ENCODE measurements at places on chromosomes 11 and 22. TPM values are rescaled to one million over a fixed set of nuclear protein-coding genes. Genes with fewer than 3 reads are reported as not detected.
A peak's percentile ranks its signal among the peaks of the same experiment; 100 is the strongest.

ANKK1 gene
- not detected for total RNA-seq

APOBEC3B gene
- 4.9 TPM for total RNA-seq

- no peak for DNase-seq
Observed at GRCh38 chr11:3375552-3375951, 3.4 kb downstream of the ZNF195 start.

BAIAP2L2 gene
- total RNA-seq, result not detected

ALG9 gene
- total RNA-seq, result 20.2 TPM

DNA sequence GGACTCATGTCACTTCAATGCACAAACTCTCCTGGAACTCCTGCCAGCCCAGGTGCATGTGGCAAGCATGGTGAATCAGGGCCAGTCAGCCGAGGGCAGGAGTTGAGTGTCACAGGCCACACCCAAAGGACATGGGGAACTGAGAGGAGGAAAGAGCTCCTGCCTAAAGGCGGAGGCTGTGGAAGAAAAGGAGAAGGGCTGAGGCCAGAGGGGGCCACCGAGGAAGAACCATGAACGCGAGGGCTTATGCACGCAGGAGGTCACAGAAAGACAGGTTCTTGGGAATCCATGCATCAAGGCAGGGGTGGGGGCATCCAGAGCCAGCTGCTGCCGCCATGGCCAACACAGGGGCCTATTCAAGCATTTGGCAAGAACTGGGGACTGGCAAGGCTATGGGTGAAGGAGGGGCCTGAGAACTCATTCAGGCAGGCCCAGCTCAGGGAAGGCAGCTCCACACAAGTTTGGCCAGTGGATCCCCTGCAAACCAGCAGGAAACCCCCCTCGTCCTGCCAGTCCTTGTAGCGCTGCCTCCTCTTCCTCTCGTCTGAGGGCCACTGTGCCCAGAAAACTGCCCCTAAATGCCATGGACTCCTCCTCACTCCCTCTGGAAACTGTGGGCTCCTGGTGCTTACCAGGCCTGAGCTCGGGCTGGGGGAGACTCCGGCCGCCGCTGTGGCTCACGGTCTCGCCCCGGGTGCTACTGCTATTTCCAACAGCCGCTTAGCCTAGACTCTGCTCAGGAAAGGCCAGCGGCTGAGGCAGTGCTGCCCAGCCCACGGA is 15.4 kb downstream of the PPM1F start:
- no peak for DNase-seq

- peak; percentile 54 for DNase-seq
Observed at GRCh38 chr11:64767344-64768299, 7.8 kb upstream of the PYGM start.

DNA sequence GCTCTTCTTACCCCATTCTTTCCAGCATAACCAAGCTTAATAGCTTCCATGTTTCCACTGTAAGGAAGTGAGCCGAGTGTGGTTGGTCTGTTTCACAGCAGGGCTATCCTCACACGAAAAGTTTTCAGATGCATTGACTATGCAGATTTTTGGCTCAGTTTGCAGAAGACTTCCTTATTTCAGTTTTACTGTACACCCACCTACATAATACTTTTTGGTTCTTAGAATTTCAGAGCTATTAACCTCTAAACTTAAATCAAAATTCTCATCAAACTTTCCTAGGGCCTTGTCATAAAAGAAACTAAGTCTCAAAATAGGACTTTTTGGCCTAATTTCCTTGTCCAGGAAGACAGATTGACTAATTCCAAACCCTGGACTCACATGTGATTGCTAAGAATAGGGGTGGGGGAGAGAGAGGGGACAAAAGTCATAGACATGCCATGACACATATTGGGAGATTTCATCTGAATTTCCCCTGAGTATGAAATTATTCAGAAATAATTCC is 7.3 kb upstream of the EHF start:
- DNase-seq, result no peak

GRCh38 chr22:22031183-22031945 is 48.8 kb upstream of the TOP3B start:
- no peak for DNase-seq

OR52E8 gene
- not detected for total RNA-seq

DERL3 gene
- 0.79 TPM for total RNA-seq

H19 gene
- total RNA-seq, result 0.69 TPM

PGA4 gene
- total RNA-seq, result not detected

MPZL2 gene
- total RNA-seq, result not detected

LMNTD2 gene
- 2.4 TPM for total RNA-seq

PDGFD gene
- 14.4 TPM for total RNA-seq

- no peak for DNase-seq
Observed at GRCh38 chr11:69102732-69103615, 52.8 kb upstream of the SMIM38 start.

- DNase-seq, result peak; percentile 1
Observed at GRCh38 chr11:131579932-131580387, 209.5 kb downstream of the NTM start.

DNA sequence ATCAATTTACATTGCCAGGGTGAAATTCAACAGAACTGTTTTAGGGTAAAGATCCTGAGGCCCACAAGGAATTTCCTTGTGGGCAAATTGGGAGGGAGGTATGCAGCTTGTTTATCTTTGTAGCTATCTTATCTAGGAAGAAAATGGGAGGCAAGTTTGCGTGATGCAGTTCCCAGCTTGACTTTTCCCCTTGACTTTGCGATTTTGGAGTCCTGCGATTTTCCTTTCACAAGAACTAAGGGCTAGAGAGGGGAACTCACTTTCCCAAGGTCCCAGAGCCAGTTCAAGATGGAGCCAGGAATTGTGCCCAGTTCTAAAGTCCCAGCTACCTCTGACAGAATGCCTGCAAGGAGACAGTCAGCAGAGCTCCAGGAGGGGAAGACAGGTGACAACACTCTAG is 30.7 kb downstream of the RIBC2 start:
- no peak for DNase-seq

DNA sequence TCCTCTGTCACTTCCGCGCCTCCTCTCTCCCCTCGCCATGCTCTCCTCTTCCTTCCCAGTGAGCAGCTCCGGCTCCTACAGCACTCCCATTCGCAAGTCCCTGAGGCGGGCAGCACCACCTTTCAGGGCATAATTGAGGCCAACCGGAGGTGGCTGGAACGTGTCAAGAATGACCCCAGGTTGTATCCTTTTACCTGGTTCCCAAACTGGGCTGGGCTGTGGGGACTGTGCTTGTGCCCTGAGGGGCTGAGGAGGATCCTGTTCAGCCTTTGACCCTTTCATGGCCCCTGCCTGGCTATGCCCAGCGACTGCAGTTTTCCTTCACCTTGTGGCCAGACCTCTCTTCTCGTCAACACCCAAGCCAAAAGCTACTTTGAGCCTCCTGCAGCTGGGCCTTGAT is 84.1 kb downstream of the CEP164 start:
- DNase-seq, result no peak

FXYD2 gene
- total RNA-seq, result not detected

DNA sequence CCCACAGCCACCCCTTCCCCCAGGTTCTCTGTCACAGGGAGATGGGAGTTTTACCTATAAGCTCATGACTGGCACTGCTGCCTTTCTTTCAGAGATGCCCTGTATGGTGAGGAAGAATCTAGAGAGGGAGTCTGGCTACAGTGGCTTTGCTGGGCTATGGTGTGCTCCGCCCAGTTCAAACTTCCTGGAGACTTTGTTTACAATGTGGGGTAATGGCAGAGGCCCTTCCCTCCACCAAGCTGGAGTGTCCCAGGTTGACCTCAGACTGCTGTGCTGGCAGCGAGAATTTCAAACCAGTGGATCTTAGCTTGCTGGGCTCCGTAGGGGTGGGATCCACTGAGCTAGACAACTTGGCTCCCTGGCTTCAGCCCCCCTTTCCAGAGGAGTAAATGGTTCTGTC is 143.5 kb downstream of the MSANTD4 start:
- no peak for DNase-seq

GRCh38 chr11:129372609-129373488 is 2.8 kb upstream of the BARX2 start:
- DNase-seq, result no peak

MS4A3 gene
- not detected for total RNA-seq

DNA sequence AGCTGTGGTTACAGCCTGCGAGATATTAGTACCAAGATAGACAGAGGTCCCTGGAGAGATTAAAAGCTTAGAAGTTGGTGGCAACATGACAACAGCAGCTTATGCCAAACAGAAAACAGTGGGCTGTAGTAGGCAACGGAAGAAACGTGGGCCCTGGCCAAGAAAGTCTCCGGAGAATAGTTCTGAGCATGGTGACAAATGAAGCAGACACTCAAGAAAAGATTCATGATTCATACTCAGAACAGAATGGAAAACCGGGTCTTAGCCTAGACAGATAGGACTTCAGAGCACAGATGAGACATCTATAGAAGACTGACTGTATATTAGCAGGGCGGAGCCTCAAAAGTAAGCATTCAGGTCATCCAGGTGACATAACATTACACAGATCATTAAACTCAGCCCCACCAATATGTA is 727.4 kb downstream of the ETS1 start:
- no peak for DNase-seq

DNA sequence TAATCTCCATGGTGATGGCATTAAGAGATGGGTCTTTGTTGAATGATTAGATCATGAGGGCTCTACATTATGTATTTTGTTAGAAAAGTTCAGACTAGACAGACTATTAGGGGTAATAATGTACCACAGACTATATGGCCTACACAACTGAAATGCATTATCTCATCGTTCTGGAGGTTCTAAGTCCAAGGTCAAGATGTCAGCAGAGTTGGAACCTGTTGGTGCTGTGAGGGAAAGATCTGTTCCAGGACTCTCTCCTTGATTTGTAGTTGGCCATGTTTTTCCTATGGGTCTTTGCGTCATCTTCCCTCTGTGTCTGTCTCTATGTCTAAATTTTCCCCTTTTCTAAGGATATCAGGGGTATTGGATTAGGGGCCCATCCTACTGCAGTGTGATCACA is 8.4 kb upstream of the GLYATL1 start:
- DNase-seq, result no peak

CHRDL2 gene
- total RNA-seq, result not detected

KCNJ5 gene
- 0.46 TPM for total RNA-seq

DNA sequence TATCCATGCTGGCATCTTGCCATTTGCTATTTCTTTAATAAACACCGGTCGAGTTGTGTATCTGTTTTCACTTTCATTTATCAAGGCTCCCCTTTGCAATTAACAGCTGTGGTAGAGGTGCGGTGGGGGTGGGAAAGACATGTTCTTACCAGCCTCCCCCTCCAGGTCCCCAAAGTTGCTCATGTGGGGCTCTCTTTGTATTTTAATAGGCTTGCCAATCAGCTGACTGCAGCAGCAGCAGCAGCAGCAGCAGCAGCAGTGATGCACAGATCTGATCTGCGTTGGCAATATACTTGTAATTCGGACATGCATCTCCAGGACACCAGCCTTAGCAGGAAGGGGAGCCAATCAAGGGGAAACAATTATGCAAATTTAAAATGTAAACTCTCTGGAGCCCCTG is 40.3 kb upstream of the E2F8 start:
- no peak for DNase-seq

OR4A5 gene
- not detected for total RNA-seq

DNA sequence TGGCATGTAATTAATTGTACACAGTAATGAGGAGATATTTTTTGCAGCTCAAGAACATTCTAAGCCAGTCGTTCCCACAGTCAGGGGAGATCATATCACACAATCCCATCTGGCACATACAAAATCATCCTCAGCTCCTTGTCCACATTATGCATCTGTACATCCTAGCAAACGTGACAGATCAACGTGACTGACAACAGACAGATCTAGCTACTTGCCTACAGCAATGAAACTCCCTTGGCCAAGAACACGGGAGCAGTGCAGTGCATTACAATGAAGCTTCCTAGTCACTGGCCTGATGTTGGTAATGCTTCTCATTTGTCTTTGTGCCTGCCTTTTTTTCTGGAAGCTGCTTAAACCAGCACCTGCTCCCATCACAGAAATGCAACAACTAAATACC is 24.5 kb upstream of the GUCY1A2 start:
- DNase-seq, result no peak

DNA sequence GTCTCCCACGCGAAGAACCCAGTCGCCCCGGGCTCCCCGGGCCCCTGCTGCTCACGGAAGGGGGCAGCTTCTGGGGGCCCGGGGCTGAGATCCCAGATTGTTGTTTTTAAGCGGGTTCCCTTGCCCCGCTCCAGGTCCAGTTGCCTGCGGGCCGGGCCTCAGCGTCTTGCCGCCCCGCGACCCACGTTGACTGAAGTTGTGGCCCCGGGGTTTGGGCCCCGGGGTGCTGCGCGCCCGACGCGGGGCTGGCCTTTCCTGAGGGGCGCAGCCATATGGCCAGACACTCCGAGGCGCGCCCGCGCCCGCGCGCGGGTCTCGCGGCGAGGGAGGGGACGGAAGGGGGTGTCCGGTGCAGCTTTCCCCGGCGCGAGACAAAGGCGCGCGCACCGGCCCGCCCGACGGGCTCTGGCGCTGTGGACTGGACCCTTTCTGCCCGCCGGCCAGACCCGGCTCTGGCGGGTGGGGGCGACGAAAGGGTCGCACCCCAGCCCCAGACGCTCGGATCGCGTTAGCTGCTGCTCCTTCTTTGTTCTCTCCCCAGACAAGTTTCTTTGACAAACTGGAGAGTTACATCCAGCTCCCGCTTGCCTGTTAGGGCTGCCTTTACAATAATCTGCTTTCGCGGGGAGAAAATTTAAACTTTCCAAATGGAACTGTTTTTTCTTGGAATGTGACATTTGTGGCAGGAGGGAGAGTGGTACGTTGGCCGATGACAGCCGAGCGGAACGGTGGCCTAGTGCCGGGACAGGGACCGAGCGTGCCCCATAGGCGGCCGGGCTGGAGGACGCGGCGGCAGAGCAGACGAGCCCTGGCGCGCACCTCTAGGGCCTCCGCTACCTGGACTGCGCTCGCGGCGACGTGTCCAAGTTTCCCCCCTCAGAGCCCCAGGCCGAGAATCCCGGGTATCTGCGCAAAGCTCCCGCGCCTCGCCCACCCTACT is 716 bp downstream of the AMOTL1 start:
- no peak for DNase-seq

GRCh38 chr11:27183672-27184457 is 143.2 kb downstream of the BBOX1 start:
- peak; percentile 62 for DNase-seq

DNA sequence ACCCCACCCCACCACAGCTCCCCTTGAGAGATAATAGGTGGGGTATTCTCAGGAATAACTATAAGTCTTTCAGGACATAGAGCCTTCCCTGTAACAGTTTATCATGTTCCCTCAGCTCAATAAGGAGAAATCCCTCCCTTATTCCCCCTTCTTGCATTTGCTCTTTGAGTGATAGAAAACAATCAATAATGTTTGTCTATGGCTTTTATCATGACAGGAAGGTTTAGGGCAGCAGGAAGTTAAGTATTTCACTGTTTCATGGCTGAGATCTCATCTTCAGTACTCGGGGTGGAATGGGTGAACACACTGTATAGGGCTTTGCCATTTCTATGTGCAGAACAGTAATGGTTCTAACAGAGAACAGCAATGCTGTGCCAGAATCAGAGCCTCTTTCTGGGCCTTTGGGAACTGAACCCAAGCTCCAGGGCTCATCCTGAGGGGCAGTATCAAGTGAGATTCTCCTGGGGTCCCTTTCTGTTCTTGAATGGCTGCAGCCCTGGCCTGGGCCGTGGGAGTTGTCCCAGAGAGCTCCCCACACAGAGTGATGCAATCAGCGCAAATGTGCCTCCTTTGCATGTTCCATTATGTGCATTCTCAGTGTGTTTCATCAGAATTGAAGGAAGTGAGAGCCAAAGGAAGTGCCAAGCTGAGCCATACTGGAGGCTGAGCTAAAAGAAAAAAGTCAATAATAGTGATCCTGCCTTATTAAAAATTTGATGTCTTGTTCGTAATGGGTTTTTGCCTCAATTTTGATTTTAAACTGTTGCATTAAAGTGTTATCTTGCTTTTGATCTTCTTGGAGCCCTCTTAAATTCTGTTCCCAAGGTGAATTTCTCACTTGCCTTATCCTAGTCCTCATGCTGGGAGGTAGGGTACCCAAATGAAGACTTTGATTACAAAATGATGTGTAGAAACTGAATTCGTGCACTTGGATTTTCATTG is 2.9 kb upstream of the CYP2R1 start:
- DNase-seq, result no peak
